ENCODE measurements at places on chromosomes 1 and 21. TPM values are rescaled to one million over a fixed set of nuclear protein-coding genes. Genes with fewer than 3 reads are reported as not detected.

DNA sequence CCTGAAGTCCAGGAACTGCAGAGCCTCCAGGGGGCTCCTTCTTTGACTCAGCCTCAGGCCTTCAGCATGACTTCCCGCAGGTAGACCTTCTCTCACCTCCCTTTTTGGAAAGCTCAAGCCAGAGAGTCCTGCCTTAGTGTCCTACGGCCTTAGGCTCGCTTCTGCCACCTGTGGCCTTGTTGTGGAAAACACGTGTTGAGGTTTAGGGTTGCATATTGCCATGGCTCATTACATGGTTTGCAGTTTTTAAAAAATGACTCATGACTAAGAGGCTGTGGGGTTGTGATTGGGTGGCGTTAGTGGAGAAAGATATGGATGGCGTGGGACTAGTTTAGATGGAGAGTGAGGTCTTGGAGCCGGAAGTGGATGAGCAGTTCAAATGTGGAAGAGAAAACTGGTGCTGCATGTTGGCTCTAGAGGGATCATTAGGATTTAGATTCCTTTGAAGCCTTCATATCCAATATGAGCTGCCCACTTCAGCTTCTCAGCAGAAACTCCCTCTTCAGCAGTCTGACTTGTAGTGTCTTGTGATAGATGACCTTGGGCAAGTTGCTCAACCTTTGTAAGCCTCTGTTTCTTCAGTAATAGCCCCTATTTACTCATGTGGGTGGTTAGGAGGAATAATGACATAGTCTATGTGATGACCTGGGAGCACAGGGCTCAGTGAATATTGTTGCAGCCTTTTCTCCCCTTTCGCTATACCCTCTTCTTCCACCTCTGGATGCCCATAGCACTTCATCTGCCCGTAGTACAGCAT, 6.5 kb upstream of the FGGY start:
- peak; percentile 48 for DNase-seq

DNA sequence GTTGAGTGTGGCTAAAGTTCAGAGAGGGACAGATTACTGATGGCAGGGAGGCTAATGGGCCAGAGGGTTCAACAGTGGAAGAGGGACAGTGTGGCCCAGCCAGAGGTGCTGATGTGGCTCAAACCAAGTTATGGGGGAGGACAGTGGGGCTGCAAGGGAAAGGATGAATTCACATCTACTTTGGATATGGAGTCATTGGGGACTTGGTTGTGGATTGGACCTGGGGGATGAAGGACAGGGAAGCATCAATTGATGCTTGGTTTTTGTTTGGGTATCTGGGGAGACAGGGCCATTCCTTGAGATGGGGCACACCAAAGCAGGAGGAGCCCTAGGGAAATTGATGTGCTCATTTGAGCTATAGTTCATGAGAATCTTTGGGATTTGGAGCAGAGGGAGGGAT, 23.3 kb downstream of the FOXO6 start:
- no peak for DNase-seq

CALML6 gene
- not detected for polyA plus RNA-seq

FALEC gene
- not detected for polyA plus RNA-seq

FAM72B gene
- polyA plus RNA-seq = 1.0 TPM

IFI44L gene
- 0.52 TPM for polyA plus RNA-seq

DNA sequence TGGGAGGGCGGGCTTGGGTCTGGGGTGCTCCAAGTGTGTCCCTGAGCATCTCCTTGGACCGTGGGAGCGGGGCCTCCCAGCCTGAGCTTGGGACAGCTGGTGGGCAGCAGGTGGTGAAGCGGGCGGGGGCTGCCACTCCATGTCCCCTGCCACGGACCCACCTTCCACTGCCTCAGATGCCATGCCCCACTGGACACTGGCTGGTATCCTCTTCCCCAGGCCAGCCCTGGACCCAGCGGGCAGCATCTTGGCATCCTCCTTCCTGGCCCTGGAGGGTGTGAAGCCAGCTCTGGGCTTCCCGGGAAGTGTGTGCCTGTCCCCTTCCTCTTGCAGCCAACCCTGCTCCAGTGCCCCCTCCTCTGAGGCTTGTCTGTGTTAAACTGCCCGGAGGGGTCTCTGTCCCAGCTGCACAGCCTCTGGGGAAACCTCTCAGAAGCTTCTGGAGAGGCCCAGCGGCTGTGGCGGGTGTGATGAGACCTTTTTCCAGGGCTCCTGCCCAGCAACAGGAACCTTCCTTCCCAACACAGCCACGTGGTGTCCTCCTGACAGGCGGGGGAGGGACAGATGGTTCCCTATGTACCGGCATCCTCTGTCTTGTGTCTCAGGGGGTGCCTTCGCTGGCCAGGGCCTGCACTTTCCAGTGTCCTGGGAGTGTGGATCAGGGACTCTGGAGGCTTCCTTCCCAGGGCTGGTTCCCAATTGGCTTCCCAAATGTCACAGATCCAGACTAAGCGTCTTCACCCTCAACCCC, 81.6 kb upstream of the DISP3 start:
- no peak for DNase-seq

- no peak for DNase-seq
Measured at GRCh38 chr1:213993929-213994328, 6.2 kb downstream of the PROX1 start.

DNA sequence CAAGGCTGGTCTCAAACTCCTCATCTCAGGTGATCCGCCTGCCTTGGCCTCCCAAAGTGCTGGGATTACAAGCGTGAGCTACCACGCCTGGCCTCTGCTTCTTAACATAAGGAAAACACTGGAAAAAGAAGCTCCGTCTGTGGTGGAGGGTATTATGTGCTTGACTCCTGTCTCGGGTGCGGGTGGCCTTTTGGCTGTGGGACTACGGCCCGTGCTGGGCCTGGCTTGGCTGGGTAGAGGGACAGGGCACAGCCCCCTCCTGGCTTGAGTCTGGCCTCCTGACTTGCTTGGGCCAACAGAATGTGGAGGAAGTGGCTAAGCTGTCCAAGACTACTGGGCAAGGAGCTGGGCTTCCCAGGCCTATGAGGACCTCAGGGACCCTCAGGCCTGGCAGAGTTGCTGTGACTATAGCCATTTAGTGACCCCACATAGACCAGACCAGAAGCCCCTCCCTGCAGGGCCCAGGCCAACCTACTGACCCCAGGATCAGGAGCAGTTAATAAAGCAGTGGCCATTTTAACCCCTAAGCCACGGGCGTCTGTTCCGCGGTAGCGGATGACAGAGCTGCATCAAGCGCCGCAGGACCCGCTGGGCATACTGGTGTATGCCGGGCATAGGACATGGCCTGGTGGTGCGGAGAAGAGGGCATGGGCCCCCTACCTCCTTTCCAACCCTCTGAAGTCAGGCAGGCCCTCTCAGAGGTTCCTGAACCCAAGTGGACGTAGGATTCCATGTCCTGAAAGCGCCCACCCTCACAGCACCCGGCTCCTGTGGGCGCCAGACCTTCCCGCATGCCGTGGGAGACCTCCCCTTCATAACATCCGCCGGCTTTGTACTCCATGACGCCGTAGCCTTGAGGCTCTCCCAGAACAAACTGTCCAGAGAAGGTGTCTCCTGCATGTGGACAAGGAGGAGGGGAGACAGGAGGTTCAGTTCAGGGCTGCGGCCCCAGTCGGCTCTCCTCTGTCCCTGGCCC, 4.4 kb downstream of the MORN1 start:
- no peak for DNase-seq

LINGO4 gene
- not detected for polyA plus RNA-seq

GRCh38 chr1:184254849-184255248, 132.0 kb upstream of the C1orf21 start:
- no peak for DNase-seq

BLACAT1 gene
- not detected for polyA plus RNA-seq

- DNase-seq = no peak
Measured at GRCh38 chr1:36092798-36093185, 4.1 kb downstream of the ADPRS start.

GRCh38 chr1:68791800-68792199, 294.9 kb upstream of the DEPDC1 start:
- no peak for DNase-seq

DNA sequence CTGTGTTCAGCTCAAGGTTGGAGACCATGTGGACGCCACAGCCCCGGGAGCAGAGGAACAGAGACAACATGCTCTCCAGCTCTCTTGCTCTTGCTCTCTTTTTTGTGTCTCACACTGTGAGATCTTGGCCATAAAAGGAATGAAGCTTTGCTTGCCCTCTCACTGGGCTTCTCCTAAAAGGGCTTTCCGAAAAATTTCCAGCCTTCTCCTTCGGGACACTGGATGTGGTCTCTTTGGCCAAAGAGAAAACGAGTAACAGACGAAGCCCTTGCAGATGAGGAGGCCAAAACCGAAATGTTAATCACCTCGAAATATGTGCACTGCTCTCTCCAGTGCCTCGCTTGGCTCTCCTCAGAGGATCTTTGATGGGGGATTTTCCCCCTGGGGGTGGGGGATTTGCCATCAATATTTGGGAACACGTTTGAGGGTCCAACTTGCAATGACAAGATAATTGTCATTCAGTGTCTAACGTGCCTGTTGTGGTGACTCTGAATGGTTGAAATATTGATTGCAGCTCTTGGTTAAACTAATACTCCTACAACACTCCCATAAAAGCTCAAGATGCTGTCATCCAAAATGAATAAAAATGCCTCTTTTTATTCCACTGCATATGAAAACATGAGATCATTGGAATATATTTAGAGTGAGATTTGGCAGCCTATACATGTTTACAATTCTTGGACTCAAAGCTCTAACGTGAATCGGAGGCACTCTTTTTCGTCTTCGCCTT, 68.6 kb upstream of the ANGPTL1 start:
- no peak for DNase-seq
